ENCODE measurements at places on chromosomes 16 and 17. TPM values are rescaled to one million over a fixed set of nuclear protein-coding genes. Genes with fewer than 3 reads are reported as not detected.

RGS9 gene
- total RNA-seq: 0.84 TPM

AANAT gene
- not detected for total RNA-seq

KRTAP2-1 gene
- total RNA-seq: not detected

PLCG2 gene
- total RNA-seq: 8.6 TPM

SRL gene
- 0.16 TPM for total RNA-seq

ASGR1 gene
- total RNA-seq: 1.00 TPM
